ENCODE measurements at places on chromosomes 4 and X.

- DNase-seq: no peak
Observed at GRCh38 chr4:62523256-62523655, 1323.1 kb downstream of the ADGRL3 start.

GRCh38 chrX:49273181-49273727 is 3.7 kb downstream of the PPP1R3F start:
- no peak for DNase-seq

DNA sequence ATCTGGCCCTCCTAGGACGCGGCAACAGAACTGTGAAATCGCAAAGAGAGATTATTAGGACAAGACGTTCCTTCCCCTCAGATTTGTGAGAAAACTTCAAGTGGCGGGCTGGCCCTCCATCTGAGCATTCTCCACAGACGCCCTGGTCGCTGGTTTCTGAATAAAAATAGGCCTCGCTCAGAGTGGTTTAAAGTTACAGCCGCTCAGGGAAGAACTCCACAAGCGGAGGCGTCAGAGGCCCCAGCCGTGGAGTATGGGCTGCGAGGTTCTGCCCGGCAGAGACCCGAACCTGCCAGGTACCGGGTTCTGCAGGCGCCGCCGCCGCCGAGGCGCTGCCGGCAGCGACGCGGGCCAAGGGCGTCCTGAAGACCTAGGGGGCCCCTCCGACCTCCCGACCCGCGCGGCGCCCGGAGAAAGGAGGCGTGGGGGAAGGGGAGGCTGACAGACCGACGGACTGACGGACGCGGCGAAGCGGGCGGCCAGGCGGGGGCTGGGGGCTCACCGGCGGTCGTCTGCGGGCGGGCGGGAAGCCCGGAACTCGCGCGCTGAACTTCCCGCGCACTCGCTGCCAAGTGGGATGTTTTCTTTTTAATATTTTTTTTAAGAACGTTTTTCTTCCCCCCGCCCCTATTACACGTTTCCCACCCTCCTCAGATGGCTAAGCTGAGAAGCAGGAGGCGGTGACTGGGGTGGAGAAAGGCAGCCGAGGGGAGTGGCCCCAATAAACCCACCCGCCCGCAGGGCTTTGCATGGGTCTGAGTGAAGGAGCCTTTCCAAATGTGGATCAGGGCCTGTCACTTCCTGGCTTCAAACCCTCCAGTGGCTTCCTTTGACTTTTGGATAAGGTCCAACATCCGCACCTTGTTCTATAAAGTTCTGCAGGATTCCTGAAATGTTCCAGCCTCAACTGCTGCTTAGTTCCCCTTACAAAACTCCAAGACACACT is at the start of gene PABPC4L:
PABPC4L (minus strand) TSS at position 574 of the 946 bp plus-strand sequence. CDS start 770 bp downstream, outside the sequence.
- DNase-seq: peak; percentile 66

DNA sequence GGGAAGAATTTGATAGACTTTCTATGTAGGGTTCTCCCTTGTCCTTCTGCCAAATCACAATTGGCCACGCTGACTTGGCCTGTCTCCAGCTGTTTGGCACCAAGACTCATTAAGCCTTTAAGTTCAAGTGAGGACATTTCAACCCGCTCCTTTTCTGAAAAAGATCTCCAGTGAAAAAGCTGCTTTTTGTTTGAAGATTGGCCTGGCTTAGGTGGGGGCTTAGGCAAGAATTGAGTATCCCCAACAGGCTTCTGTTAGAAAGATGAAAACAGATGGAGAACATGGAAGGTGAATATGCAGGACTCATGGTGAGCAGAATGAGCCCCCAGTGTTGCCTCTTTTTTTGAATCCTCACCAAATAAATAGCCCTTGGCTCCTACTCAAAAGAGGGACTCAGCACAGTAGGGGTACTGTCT is 28.5 kb upstream of the LIMCH1 start:
- no peak for DNase-seq

GRCh38 chrX:19865567-19866363 is 21.6 kb downstream of the SH3KBP1 start:
- DNase-seq: no peak

- DNase-seq: no peak
Observed at GRCh38 chrX:71622576-71623450, 4.5 kb upstream of the CXCR3 start.

GRCh38 chr4:1255151-1255550 is 6.2 kb upstream of the CTBP1 start:
- DNase-seq: no peak

DNA sequence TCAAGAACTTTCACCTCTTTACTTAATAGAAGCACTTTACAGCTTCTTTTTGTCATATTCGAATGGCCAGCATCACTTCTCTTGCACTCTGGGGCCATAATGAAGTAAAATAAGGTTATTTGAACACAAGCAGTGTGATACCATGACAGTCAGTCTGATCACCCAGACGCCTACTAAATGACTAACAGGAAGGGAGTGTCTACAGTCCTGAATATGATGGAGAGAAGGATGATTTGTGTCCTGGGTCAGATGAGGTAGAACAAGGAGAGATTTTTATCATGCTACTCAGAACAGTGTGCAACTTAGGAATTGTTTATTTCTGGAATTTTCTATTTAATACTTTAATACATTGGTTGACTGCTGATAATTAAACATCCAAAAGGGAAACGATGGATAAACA is 284.2 kb upstream of the F9 start:
- DNase-seq: no peak

DNA sequence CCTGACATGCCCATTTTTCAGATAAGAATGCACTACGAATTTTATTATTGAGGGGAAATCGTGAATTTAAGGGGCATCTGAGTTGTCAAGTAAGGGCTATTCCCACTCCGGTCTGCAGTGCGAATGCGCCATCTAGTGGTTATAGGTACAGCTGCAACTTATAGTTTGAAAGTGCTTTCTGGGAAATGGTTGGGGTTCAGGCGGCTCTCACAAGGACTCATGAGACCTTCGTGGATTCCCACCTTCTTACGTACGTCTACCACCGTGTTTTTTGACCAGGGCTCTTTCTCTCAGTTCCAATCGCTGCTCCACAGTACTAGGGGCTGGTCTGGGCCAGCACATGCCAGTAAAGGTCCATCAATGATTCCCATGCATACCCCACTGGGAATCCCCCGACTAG is 12.3 kb downstream of the MSL3 start:
- DNase-seq: peak; percentile 28

- DNase-seq: peak; percentile 15
Observed at GRCh38 chrX:44871931-44872820, 812 bp upstream of the KDM6A start.

GRCh38 chr4:136495076-136495475 is 1037.2 kb downstream of the PCDH18 start:
- DNase-seq: no peak

DNA sequence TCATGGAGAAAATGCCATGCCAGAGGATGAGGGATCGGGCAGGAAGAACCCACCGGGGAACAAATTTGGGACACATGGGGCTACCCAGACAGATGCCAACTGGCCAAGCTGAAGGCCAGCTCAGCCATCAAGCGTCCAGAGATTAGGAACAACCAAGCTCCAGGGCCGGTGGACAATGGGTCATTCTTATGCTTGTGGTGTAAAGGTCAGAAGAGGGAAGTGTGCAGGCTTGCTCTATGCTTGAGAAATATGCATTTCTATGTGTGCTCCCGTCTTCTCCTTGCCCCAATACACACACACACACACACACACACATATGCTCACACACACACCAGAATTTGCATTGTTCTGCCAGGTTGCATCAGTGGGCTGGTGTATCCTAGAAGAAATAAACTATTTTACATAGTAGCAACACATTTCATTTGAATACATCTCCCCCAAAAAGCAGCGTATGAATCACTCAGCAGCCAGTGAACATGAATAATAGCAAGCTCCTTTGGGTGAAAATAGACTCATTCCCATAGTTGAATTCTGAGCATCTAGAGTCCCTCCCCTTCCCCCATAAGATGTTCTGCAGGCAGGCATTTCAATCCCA is 201.9 kb upstream of the PPARGC1A start:
- no peak for DNase-seq

GRCh38 chr4:25221377-25221776 is 12.5 kb upstream of the PI4K2B start:
- no peak for DNase-seq

- DNase-seq: no peak
Observed at GRCh38 chr4:159649237-159649636, 546.4 kb downstream of the RAPGEF2 start.

DNA sequence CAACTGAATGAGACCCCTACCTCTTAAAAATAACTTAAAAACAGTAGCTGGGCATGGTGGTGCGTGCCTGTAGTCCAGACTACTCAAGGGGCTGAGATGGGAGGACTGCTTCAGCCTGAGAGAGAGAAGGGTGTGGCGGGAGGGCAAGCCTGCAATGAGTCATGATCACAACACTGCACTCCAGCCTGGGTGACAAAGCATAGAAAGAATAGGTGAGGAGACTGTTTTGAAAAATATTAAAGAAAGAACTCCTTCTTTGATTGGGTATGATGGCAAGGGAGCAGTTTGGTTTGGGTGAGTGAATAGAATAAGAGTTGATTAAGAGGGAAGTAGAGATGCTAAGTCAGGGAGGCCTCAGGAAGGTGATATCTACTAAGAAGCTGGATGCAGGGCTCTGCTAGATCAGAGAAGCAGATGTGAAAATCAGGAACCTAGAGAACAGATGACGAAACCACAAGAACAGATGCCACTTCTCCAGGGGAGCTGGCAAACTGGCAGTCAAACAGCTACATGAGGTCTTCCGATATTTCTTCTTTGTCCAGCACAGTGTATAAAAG is 318.6 kb downstream of the OPHN1 start:
- no peak for DNase-seq

DNA sequence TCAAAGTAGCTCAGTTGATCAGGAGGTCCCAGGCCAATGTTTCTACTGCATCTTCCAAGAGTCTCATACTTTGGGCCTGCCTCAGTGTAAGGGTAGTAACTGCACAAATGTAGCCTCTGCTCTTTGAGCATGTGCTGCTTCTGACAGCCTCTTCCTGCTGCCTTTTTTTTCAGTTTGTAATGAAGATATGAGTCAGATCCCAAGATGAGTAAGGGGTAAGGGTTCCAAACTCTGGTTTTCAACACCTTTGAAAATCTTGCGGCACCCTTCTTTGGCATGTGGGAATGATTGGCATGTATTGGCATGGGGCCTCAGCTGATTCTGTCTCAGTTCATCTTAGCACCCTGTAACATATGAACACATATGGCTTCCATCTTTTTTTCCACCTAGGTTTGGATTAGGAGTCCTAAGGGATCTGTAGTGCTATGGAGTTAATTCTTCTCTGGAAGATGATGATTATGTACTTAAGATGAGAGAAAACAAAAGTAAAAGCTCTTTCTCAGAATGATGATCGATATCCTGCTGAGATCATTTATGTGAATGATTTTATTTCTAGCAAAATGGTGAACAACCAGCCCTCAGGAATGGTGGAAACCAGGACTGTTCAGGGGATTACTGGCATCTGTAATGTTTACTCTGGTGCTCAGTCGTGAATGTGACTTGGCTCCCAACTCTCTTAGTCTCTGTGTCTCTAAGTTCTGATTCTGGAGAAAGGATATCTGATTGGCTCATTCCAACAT is 118.7 kb upstream of the PRPS2 start:
- DNase-seq: no peak

GRCh38 chr4:138670681-138671080 is 344.9 kb upstream of the NOCT start:
- DNase-seq: no peak
